NCI-H2107 (cell line): ENCODE measurements at places on chromosomes 2 and 18.

- DNase-seq, result no peak
These were observed 216.1 kb downstream of the KCNJ3 start for GRCh38 chr2:154914561-154914960.

DNA sequence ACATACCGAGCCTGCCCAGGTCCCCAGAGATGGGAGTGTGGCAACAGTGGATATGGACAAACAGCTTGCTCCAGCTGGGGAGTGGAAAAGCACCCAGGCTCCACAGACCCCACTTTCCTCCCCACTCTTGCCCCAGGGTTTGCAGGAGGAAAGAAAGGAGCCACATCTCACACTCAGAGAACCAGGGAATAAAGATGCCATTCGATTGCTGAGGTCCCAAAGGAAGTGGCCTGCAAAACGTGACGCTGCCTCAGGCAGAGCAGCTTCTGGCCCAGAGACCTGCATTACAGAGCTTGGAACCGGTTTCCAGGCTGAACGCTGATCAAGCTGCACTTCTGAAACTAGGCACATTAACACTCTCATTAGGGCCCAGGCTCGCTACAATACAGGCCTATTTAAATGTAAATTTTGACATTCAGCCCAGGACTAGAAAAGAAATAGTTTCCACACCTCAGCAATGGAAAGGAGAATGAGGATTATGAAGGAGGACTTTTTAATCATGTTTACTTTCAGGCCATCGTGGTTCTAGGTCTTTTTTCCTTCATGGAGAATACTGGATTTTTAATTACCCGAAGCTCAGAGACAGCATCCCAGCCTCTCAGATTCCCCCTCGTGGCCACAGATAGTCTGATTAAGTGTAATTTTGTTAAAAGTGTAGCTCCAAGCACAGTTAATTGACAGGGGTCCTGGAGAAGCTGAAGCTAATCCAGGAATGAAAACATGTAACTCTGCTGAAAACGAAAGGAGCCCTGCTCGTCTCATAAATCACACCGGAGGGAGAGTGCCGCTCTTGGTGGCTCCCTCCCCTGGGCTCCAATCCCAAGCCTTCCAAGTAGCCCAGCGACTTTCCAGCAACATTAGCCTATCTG, 221.3 kb upstream of the RAB6C start:
- no peak for DNase-seq

GRCh38 chr2:71922499-71923142, 225.0 kb downstream of the CYP26B1 start:
- no peak for DNase-seq

GRCh38 chr18:9737472-9738121, 29.5 kb downstream of the RAB31 start:
- DNase-seq, result no peak

GRCh38 chr18:36901277-36901701, 72.4 kb downstream of the KIAA1328 start:
- no peak for DNase-seq

DNA sequence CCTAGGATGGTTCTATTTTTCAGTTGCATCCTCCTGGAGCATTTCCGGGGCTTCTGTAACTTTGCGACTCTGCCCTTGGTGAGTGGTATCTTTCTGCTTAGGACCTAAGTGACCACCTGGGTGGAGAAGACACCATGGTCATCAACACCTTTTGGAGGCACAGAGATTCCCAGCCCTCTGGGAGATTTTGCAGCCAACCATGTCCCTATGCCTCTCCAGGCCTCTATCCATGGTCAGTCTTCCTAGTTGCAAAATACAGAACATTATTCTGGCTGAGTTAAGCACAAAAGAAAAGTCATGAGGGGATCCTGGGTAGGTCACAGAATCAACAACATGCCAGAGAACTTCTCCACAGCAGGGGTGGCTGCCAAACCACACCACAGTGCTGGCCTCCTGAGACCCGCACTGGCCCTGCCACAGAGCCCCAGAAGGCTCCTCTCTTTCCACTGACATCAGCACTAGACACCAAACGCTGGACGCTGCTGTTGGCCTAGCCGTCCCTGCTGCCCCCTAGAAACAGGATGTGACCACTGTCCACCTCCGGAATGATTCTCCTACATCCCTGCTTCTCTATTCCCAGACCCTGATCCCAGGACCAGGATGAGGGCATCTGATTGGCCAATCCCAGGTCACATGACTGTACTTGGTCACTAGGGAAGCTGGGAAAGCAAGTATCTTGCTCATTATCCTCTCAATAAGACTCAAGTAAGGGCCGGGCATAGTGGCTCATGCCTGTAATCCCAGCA, 47.7 kb downstream of the SMAD7 start:
- DNase-seq, result no peak

DNA sequence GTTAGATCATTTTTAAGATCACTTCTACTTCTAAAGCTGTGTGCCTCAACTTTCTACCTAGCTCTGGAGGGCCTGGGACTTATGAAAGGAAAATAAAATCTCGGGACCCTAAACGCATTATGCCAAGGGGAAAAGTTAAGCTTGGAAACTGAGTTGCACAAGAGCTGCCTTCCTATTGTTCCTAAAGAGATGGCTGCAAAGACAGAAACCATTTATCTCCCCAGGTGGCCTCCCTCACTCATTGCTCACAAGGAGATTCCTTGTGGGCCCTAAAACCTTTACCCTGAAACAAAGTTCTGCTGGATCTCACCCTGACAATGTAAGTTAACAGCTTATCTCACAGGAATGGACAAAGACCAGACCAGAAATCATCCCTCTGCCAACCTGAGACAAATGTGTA, 26.8 kb downstream of the TUBB6 start:
- DNase-seq, result no peak

DNA sequence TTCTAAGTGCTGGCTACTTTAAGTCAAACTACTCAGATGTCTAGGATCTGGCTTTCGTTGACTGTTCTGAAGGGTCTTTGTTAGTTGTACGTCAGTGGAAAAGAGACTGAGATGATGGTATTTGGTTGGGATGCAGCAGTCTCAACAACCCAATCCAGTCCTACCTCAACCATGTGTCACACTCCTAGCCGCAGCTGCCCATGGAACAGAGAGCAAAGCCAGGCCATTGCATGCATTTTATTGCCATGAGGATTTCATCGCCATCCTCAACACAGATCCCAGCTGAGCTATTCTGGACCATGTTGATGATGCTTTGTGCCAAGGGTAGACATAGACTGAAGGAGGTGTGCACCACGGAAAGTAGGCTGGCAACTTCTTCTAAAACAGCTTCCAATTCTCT, 97.3 kb upstream of the STK39 start:
- DNase-seq, result no peak

DNA sequence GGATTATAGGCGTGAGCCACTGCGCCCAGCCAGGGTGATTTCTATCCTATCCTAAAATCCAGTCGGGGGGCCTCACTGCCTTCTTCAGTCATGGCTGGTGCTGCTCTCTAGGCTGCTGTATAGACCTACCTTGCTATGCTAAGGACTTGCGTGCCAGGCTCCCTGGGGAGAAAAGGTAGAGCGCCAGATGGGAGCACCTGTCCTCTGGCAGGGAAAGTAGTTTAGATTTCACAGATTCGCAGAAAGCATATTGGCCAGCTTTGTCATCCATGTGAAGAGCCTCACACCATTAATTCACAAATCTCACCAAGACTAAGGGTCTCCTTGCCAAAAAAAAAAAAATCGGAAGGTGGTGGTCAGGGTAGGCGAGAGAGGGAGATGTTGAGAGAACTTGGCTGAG, 217.6 kb downstream of the ATAD2B start:
- no peak for DNase-seq

- no peak for DNase-seq
These were observed 11.6 kb upstream of the BOK start for GRCh38 chr2:241546771-241547498.

DNA sequence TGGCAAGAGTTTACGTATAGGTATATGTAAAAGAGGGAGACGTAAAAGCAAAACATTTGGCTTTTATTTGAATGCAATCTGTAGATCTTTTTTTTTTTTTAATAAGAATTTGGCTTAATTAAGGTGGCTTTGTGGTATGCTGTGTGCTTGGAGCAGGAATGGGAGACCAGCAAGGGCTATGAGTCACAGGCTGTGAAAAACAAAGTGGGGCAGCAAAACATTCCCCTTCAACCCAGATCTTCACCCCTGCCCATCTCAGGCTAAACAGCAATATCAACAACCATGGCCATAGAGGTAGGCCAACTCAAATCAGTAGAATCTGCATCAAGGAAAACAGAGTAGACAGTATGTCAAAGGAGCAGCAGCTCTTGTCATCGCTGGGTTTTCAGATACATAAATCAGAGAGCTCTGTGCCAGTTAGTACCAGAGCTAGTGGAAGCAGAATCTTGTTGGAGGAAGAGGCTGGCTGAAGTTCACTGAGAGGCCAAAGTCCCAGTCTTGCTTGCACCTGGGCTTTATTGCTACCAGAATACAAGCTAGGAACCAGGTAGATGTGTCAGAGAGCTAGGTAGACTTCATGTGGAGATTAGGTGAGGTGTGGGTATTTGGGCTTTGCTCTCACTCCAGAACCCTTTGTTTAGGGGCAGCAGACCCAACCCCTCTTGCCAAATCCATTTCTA, 191.5 kb upstream of the FANCL start:
- DNase-seq, result no peak

DNA sequence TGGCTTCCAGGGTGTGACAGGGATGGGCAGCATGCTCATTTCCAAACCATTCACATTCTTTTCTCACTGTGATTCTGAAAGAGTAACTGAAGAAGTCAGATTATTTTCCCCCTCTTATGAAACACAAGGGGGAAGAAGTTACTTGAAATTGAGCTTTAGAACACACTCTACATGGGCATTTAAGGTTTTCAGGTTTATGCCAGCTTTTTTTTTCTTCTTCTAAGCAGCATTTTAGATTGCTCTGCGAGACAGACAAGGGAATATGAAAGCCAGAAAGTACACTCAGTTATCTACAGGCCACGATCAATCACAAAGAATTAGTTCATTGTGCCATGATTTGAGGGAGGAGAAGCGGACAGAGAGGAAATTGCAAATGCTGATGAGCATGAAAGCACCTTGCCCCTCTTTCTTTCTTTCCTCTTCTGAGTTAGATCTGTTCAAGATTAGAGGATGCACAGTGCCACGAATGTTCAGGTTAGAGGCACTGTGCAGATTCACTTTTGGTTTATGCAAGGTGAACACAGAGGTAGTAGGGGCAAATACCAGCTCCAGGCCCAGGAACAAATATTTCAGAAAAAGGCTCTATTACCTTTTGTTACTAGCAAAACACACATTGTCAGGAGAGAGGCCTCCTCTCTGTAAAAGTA, 49.2 kb downstream of the CXCR4 start:
- DNase-seq, result no peak

DNA sequence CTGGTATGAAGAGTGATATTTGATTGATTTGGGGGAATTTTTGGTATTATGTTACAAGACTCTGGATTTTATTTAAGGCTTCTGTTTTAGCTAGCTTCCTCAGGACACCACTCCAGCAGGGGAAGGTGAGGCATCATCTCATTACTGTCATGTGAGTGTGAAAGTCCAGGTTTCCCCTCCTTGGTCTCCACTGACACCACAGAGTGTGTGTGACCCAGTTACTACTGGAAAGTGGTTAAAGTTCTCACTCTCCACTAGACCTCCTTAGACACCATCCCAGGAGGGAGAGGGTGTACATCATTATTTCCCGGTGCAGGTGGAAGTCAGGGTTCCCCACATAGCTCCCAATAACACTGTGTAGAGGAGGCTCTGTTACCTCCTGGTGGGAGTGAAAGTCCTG, 35.8 kb upstream of the EPG5 start:
- DNase-seq, result no peak

GRCh38 chr2:189583227-189584198, 2.9 kb upstream of the SLC40A1 start:
- DNase-seq, result no peak

- no peak for DNase-seq
These were observed 377.1 kb upstream of the SLC39A10 start for GRCh38 chr2:195279840-195280427.

GRCh38 chr2:145412155-145412554, 892.2 kb upstream of the ZEB2 start:
- DNase-seq, result no peak

DNA sequence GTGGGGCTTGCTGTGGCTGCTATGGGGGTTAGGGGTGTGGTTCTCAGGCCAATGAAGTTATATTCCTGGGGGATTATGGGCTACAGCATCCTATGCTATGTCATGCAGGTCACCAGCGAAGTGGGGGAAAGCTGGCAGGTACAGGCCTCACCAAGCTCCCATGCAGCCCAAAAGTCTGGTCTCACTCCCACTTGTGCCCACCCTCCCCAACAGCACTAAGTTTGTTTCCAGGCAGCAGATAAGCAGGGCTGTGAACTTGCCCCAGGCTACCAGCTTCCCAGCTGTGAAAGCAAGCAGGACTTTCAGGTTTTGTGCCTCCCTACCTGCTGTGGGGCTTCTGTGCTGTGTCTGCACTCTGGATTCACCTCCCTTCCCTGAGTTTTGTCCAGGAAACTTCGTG, 469.7 kb downstream of the CPS1 start:
- DNase-seq, result no peak

DNA sequence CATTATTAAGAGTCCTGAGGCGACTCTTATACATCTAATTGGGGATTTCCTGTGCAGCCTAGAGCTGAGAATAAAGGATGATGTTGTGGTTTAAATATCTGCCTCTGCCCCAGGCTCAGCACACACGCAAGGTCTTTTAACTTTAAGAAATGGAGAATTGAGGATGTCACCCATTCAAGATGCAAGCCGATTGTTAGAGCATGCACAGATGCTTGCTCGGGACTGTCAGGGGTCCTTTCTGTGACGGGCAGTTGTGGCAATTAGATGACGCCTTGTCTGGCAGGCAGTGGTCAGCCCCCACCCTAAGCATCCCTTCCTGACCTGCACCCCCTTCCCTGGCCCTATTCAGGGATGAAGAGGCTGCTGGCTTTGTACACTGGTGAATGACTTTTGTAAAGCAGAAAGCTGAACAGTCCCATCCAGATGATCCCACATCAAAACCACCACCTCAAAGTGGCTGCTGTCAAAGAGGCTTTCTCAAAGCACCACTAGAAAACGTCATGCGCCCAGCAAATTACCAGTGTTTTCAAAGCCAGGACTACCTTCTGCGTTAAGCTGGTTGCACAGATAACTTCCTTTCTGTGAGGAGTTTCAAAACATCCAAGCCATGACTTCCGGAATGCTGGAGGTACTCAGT, 23.7 kb downstream of the FAM178B start:
- no peak for DNase-seq

GRCh38 chr18:5103286-5103685, 93.8 kb downstream of the AKAIN1 start:
- no peak for DNase-seq

- no peak for DNase-seq
These were observed 402.8 kb downstream of the ARHGAP15 start for GRCh38 chr2:143532061-143532460.

GRCh38 chr2:54947646-54948045, 102.6 kb downstream of the RTN4 start:
- DNase-seq, result no peak
